Amniotic stem cell (primary cell): ENCODE measurements at places on chromosomes 3 and 15.

DNA sequence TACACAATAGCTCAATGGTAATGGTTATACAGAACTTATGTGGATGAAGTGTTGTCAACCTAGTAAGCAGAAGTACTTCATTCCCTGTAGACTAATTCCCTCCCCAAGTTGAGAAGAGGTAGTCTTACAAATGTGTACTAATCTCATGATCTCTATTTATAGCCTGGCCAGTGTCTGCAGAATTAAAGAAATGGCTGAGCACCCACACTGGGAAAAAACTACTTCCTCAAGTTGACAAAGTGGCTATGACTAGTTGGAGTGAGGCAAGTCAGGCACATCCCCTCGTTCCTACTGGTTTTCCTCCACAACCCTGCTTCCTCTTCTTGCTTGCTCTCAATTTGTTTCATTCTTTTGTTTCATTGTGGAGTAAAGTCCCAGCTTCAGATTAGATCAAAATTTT lies 566.7 kb upstream of the ZNF717 start:
- DNase-seq, result no peak

DNA sequence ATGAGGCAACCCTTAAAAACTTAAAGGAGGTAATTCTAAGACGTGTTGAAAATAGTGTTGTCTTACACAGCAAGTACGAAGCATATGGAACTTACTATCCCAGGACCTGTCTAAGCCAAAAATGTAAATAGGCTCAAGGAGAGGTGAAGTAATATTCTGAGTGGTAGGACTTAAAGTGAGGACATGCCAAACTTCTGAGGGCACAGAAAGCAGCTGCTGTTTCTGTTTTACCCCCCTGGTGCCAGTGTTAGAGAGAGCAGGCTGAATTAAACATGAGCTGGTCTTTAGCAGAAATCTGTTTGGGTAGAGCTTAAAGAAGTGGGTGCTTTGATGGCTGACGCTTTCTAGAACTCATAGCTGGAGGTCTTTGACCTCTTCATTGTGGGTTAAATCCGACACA lies 149.7 kb upstream of the NPHP3 start:
- no peak for DNase-seq

DNA sequence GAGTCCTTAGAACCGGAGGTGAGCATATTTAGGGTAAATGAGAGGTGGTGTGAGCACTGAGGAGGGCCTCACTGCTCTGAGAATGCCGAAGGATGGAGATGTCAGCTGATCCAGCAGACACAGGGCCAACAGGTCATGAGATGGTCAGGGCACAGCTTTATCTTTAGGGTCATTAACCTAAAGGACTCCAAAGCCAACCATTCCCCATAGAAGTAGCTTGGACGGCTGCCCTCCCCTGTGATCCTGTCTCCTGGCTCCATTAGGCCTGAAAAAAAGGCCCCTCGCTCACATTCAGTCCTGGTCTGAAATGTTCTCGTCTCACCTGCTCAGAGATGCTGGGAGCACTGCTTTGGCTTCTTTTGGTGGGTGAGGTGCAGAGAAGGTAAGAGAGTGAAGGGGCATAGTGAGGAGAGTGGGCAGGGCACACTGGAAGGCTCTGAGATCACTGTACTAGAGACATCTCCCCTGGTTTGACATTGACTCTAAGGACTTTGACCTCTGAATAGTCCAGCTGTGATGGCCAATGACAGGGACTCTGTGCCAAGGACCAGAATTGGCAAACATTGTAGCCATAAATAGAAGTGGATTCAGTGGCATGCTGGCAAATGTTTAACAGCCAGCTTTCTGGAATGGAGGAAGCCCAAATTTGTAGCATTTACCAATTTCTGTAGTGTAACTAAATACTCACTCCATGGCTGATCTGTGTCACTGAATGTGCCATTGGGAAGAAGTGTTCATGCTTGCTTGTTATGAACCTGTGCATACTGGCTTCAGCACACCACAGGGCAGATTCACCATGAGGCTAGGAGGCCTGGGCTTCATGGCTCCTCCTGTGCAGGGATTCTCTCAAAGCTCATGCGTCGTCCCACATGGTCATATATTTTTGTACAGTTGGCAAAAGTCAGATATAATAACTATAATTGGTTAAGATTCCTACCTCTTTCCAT lies 76.2 kb upstream of the MRPS22 start:
- no peak for DNase-seq

DNA sequence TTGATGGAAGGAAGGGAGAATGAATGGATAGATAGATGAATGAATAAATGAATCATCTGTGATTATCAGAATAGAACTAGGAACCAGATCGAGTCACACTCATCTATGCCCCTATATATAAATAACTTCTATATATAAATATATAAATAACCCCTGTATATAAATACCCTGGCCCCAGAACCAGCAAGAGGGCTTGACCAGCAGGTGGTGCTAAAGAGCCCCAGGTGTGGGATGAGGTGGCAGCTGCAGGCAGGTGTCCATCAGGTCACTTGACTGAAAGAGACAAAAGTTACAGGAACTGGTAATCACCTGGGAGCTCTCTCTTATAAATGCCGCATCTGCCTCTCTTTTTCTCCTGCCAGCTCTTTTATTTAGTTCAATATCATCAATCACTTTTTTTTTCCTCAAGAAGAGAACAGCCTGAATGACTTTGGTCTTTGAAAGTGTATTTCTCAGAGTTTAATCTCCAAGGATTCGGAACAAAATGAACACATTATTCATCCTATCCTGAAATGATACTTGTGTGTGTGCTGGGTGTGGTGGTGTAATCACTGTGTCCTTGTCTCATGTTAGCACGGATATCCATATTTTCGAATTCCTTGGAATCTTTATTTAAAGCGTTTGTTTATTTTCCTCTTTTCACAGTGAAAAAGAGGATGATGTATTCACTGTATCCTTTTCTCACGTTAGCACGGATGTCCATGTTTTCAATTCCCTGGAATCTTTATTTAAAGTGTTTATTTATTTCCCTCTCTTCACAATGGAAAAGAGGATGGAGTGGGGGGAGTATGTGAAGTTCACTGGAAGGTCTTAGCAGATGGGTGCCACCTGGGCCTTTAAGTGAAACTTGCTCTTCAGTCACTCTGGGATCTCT lies 35.4 kb upstream of the ATG7 start:
- DNase-seq, result peak; percentile 23

DNA sequence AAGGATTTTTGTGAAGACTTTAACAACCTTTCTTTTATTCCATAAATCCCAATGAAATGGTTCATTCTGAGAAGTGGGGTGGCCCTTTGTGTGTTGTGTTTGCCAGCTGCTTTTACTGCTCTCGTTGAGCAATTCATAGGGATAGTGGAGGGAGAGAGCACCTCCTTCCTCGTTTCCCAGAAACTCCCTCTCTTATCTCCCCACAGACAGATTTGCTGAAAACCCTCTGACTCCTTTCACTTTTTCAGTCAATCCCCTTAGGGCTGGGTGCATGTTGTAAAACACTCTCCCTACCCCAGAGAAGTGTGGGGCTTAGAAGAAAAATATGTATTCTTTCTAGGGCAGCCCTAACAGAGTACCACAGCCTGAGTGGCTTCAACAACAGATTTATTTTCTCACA lies 557.2 kb upstream of the RGMA start:
- DNase-seq, result no peak

DNA sequence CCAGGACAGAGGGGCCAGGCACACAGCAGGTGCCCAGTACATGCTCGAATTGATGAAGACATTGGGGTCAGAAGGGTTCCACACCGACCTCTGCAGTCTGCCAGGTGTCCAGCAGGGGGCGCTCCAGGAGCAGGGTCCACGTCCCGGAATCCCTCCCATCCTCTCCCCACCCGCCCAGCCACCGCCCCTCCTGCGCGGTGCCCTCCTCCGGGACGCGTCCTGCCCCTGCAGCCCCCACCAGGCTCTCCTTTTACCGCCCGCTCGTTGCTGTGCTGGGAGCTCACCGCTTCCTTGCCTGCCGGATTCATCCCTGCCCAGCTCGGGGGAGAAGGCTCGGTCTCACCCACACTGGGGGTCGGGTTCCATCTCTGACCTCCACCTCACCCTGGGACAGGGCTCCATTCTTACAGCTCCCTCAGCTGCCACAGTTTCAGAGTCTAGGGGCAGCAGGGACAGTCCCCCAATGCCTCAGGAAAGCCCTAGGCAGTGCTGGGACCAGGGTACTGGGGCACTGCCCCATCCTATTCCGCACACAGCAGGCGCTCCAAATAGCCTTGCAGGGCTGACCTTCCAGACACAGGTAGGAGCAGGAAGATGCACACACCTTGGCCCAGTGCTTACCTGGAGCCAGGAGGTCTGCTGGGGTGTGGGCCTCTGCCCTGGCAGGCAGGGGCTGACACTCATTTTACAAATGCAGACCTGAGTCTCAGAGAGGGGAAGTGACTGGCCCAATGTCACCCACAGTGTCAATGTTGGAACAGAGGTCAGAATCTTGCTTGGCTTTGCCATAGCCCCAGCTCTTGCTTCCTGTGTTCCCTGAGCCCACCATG lies 31.0 kb downstream of the GRIP2 start:
- DNase-seq, result no peak

GRCh38 chr3:132854856-132855535 lies 132.8 kb upstream of the NPHP3 start:
- no peak for DNase-seq
